Natural killer cell treated with Interleukin-12 subunit alpha and Interleukin-12 subunit beta and Interleukin-15 and Interleukin-18, amount 100 ng/mL, for 72 hours (primary cell): ENCODE measurements at places on chromosomes 1 and 21.

DNA sequence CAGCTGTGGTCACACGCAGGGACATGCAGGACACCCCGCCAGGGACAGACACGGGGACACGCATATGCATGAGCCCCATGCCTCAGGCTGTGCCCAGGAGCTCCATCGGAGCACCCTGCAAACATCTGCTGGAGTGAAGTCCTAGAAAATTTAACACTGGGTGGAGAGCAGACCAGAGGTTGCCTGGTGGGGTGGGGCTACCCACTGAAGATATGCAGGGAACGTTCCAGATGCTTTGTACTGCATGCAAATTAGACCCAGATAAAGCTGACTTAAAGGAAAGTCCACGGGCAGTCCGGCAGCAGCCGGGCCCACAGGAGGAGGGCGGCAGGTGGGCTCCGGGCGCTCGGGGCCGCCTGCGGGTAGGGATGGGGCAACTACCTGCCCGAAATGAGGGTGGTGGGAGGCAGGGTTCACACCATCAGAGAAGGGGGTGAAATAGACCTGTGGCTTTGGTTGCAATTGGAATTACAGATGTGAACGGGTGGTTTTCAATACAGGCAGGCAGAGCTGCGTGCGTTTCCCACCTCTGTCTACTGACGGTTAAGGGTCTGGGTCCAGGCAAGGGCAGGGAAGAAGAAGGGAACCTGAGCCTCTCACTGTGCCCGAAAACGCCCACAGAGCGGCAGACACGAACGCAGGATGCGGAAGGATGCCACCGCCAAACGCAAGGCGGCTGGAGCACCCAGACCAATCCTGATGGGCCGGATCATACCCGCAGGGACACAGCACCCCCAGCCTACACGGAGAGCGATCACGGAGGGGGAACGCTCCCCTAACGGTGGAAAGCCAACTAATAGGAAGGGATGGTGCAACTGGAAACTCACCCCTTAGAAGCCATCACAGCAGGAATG lies 21.0 kb downstream of the CFAP74 start:
- no peak for DNase-seq

- no peak for DNase-seq
These were observed at the start of gene GBP7 for GRCh38 chr1:89175601-89176256. Gene GBP7 (minus strand): TSS chr1:89176003. CDS start chr1:89171935, 4,068 bp downstream.

DNA sequence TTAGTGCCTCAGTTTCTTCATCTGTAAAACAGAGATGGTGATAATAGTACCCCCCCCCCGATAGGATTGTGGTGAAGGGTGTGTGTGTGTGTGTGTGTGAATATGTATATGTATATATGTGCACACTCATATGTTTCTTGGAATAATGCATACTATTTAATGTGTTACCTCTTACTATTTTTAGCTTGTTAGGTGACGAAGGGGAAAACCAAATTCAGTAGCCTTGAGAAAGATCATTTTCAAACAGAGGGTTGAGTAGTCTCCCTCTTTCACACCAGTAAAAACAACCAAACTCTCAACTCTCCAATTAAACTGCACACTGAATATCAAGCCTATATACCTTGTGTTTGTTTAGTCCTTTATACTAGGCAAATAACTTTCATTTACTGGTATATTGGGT lies 75.7 kb downstream of the NTMT2 start:
- DNase-seq: no peak

DNA sequence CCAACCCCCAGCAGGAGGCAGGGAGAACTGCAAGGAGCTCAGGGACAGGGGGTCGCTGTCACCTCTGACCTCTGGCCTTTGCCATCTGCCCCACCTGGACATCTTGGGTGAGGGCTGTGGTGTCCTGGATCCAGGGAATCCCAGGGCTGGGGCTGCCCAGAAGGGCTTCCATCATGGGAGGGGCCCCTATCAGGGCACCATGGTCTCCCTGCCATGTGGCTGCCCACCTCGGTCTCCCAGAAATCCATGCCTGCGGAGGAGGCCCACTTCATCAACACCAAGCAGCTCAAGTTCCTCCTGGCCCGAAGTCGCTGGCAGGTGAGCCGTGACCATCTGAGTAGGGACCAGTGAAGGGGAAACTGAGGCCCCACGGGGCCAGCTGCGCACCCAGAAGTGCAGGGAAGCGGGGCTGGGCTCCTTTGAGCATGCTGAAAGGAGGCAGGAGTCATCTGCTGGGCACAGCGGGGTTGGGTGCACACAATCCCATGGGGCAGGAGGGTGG lies 36.1 kb downstream of the TRIM11 start:
- no peak for DNase-seq

- no peak for DNase-seq
These were observed 24.6 kb upstream of the PLA2G2C start for GRCh38 chr1:20210736-20211460.

DNA sequence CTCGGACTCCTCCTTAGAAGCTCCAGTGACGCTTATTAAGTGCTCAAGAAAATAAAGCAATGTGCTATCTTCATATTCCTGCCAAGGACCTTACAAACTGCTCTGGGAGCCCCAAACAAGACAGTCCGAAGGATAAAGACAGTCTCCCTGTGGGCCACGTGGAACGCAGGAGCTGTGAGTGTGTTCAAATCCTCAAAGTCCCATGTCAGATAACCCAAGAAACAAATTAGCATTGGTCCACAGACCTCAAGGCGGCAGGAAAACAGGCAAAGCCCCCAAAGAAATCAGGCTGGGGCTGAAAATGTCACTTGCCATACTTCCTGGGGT lies 3.0 kb upstream of the NAV1 start:
- no peak for DNase-seq

- no peak for DNase-seq
These were observed 578.4 kb upstream of the NCAM2 start for GRCh38 chr21:20419772-20420171.

DNA sequence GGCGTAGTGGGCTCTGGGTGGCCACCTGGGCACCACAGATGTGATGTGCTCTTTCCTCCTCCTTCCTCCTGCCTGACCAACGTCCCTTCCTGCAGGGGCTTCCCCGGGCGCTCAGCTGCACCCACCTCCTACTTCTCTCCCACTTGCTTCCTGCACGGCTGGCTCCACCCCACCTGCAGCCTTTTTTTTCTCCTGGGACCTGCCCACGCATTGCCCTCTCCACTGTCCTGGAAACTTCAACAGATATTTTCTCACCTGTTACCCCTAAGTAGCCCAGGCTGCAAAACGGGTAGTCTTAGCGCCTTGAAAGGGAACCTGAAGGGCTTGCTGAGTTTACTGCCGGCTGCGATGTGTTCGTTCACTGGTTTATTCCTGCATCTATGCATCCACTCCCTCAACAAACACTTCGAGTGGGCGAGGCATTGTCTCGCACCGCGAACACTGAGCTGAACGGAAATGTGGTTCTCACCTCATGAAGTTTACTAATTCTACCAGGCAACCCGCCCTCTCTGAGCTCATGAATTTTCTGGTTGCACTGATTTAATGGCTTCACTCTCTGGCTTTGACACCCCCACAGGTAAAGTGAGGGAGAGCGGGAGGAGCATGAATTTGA lies 23.6 kb downstream of the ZBTB18 start:
- DNase-seq: no peak

DNA sequence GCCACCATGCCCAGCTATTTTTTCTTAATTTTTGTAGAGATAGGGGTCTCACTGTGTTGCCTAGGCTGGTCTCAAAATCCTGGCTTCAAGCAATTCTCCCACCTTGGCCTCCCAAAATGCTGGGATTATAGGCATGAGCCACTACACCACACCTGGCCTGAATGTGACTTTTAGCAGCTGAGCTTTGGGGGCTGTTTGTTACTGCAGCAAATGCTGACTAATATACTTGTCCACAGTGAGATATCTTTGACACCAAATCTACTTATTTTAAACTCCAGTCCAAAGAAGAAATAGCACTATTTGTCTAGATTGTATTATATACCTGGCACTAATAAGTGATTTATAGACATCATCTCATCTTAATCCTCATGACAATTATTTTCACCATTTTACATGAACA lies 30.5 kb downstream of the LRRC52 start:
- no peak for DNase-seq

DNA sequence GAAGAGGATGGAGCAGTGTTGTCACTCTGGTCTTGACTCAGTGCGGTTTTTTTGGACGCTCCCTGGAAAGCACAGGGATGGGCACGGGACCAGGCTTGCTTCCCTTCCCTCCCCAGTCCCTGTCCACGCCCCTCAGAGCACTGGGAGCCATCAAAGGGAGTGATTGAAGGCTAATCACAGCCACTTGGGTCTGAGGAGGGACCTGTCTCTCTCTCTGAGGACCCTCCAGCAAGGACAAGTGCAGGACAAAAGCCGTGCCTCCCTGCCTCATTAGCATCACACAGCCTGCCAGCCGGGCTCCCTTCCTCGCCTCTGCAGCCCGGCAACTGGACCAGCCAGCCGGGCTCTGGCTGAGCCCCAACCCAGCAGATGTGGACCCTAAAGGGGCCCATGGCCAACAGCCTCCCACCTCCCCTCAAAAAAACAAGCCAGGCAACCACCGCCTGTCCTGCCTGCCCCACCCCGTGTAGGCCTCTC lies 18.6 kb upstream of the PDZK1IP1 start:
- no peak for DNase-seq

GRCh38 chr1:175287849-175288248 lies 95.3 kb upstream of the KIAA0040 start:
- DNase-seq: no peak

GRCh38 chr1:27342778-27343638 lies 1.2 kb downstream of the SYTL1 start:
- peak; percentile 89 for DNase-seq

- no peak for DNase-seq
These were observed 15.9 kb upstream of the TTF2 start for GRCh38 chr1:117044217-117044616.

DNA sequence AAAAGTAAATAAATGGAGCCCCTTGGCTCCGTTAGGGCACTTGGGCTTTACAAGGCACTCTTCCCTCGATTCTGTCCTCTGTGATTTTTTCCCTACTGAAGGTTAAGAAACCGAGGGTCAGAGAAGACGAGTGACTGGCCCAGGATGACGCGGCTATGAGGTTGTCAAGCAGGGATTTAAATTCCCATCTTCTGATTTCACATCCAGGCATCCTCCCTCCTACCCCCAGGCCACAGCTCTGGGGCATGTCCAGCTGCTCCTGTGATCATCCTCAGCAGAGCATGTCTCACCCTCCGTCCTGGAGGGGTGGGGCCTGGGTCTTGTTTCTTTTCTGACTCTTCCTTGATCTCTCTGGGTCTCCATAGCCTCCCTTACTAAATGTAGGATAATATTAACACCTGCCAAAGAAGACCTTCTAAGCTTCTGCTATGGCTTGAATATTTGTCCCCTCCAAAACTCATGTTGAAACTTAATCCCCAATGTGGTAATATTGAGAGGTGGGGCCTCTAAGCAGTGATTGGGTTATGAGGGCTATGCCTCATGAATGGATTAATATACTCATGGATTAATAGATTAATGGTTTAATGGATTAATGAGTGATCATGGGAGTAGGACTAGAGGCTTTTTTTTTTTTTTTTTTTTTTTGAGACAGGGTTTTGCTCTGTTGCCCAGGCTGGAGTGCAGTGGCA lies 4.6 kb downstream of the CRYBG2 start:
- DNase-seq: no peak

GRCh38 chr1:235911300-235911662 lies 44.6 kb upstream of the LYST start:
- no peak for DNase-seq

- no peak for DNase-seq
These were observed 19.8 kb upstream of the CLSTN1 start for GRCh38 chr1:9843576-9843945.

GRCh38 chr1:101509370-101509769 lies 272.6 kb downstream of the S1PR1 start:
- DNase-seq: no peak

GRCh38 chr21:32728848-32729247 lies 1.0 kb upstream of the SYNJ1 start:
- DNase-seq: no peak

DNA sequence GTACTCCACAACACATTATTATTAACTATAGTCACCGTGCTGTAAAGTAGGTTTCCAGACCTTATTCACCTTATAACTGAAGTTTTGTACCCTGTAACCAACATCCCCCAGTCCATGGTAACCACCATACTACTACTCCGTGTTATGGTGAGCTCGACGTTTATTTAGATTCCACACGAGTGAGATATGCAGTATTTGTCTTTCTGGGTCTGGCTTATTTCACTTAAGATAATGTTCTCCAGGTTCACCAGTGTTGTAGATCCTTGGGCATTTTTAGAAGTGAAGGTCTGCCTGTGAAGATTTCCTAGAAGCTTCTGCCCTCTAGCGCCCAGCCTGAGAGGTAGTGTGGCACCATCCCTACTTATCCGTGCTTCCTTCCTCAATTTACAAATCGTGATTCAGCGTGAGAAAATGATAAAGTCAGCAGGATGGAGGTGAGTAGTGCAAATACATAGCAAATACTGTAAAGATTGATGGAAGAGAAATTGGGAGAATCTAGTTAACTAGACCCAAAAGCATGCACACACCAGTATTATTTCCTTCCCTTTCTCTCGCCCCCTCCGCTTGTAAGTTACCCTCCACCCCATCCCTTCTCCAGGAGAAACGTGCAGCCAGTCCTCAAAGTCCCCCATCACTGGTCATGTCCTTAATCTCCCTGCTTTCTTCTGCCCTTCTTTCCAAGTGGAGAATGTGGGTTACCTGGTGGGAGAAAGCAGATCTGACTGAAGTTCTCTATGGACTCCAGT lies 36.0 kb upstream of the DISC1 start:
- DNase-seq: no peak

DNA sequence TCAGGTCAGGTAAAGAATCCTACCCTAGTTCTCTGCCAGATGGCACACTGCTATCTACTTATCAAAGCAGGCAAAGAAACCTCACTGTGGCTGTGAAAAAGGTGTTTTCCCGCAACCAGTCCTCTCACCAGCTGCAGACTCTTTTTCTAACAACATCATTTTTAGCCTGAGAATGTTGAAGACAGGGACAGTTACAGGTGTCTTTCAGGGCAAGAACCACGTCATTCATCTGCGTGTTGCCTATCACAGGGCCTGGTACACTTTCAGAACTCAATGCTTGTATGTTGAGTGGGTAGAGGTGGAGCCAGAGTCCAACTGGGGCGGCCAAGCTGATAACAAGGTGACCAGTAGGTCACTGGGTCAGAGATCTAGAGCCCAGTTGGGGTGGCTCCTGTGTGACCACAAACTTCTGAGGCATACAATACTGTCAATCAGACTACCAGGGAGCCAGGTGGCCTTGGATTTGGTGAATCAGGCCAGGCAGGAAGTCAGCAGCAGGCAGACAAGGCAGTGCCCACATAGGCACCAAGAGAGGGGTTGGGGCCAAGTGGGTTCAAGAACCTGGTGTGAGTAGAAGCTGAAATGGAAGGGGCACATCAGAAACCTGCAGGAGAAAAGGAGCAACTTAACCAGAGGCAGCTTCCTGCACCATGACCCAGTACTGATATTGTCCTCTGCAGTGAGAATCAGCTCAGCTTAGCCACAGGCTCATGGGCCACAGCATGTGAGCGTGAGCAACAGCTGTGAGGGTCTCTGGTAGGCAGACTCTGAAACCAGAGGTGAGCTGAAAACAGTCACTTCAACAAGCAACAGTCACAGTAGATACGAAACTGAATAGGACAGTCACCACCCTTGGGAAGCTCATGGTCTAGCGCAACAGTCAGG lies 123.6 kb downstream of the DTL start:
- no peak for DNase-seq

DNA sequence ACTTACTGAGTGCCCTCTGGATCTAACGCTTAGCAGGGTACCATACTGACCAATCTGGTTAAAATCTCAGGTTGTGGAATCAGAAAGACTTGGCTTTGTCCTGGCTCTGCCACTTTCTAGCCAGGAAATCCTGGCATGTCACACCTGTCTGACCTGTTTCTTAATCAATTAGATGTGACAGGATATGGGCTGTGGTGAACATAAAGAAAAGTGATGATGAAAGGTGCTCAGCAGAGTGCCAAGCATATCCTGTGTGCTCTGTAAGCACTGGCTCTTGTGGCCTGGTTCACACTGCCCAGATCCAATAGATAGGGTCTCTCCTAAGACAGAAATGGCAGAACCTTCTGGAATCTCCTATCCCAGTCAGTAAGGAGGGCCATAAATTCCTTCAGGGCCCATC lies 53.9 kb downstream of the PHC2 start:
- DNase-seq: no peak
